ENCODE measurements at places on chromosomes 5 and 9.

- peak; percentile 6 for DNase-seq
Observed at GRCh38 chr9:75850459-75851200, 39.8 kb upstream of the PCSK5 start.

DNA sequence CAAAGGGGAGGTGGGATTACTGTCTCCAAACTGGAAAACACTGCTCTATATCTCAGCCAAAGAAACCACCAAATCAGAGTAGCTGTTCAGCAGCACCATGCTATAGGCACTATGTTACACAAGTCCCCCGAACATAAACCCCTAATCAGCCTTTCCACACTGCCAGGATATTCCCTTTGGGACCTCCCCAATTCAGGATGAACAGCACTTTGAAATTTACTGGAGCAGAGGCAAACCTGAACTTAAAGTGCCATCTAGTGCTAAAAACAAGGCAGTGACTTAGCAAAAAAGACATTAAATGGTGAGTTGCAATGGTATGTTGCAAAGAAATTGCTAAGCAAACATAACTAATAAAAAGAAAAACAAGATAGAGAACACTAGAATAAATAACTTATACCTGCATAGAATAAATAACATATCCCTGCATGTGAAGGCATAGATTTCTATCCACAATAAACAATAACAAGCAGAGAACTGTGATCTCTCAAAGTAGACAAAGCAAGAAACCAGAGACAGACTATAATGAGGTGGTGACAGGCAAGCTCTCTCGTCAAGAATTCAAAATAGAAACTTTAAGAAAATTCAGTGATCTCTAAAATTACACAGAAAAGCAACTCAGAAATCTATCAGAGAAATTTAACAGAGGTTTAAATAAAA lies 584.4 kb upstream of the ACO1 start:
- DNase-seq = no peak

DNA sequence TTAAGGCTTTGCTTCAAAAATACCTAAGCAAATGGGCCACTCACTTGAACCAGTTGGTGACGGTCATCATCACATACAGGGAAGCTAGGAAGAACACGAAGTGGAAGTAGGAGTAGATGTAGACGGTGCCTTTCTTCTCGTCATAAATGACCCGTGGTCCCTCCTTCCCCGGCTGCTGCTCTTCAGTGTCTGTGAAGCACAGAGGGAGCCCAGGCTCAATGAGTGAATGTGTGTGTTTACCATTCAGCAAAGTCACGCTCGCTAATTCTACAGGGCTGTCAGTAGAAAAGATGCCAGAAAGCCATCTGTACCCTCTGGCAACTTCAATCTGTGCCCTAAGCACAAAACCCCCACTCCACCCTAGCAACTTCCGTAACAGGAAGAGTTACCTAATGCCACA lies 109.8 kb downstream of the SERINC5 start:
- no peak for DNase-seq

GRCh38 chr9:128438343-128439109 lies 17.3 kb upstream of the ODF2 start:
- DNase-seq = peak; percentile 81

GRCh38 chr5:147359581-147359980 lies 124.8 kb downstream of the STK32A start:
- DNase-seq = no peak

GRCh38 chr9:22238809-22239684 lies 207.6 kb upstream of the DMRTA1 start:
- DNase-seq = no peak

DNA sequence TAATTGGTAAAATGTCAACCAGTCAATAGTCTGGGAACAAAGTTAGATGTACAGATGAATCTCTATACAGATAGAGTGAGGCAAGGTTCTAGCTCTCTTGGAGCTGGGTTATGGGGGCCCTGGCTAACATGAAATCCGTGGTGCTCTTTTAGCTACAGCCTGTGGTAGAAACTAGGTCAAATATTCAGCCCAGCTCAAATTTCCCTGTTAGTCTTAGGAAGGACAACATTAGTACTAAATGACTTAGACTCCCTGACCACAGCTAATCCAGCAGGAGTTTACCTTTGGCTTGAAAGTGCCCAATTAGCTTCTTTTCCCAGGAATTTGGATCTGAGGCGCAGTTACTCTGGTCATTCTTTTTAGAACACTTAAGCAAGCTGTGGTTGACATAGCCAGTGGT lies 170.5 kb downstream of the DMRTA1 start:
- no peak for DNase-seq

- no peak for DNase-seq
Observed at GRCh38 chr5:74037321-74037720, 411.3 kb downstream of the ARHGEF28 start.

- DNase-seq = no peak
Observed at GRCh38 chr9:131334629-131335367, 45.3 kb downstream of the PLPP7 start.

DNA sequence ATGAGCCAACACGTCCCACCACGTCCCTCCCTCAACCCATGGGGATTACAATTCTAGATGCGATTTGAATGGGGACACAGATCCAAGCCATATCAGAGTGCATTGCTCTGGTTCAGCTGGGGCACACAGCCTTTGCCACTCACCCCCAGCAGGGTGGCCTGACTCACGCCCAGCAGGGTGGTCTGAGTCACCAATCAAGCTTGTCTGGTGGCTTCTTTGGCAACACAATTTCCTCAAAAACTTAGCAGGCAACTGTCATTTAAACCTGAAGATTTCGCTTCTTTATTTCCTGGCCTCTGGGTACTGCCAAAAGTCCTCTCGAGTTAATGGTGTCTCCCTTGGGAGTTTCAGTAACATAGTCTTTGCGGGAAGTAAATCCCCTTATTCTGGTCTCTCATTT lies 16.3 kb upstream of the SEMA5A start:
- DNase-seq = no peak

All from stimulated activated CD4-positive, alpha-beta T cell treated with anti-CD3 and anti-CD28 coated beads, Interleukin-1b, Interleukin-23, amount 100 ng/mL, for 48 hours (primary cell).